ENCODE measurements at places on chromosomes 4 and X.

- peak; percentile 38 for DNase-seq
These were observed 57.1 kb downstream of the PDLIM5 start for GRCh38 chr4:94508806-94509205.

DNA sequence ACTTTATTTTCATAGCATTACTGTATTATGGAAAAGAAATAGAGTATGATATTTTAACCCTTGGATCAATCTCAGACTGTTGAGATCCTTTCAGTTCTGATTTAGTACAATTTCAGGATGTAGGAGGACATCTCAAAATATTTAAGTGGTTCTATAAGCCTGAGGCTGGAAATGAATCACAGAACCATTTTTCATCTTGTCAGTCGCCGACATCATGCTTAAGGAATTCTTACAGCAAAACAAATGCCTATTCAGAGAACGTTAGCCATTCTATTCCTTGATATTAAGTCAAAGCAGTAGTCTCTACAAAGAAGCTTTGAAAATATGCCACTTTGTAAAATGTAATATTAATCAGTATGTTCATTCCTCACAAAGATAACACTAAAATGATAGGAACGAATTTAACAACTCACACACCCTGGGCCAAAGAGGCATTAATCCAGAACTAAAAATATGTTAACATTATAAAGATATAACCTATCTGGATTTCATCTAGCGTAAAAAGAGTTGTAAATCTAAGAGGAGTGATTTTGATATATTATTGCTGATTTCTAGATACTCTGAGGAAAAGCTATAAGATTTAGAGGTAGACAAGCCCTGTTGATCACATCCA, 152.0 kb downstream of the GASK1B start:
- peak; percentile 90 for DNase-seq

DNA sequence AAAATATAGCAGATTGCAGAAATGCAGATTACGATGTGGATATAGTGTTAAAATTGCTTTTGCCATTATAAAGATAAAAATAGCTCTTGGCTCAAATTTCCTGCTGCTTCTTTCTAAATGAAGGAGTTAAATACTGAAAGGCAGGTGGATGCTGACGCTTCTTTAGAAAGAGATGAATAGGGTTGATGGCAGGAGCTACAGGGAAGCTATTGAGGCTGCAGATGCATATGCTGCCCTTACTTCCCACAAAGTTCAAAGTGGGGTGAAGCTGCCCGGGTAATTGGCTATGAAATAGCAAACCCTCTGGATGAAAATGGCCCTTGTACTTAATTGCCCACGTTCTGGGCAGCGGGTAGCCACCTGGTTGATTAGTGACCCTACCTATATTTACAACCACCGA, 379.5 kb downstream of the ZIC3 start:
- DNase-seq: no peak

DNA sequence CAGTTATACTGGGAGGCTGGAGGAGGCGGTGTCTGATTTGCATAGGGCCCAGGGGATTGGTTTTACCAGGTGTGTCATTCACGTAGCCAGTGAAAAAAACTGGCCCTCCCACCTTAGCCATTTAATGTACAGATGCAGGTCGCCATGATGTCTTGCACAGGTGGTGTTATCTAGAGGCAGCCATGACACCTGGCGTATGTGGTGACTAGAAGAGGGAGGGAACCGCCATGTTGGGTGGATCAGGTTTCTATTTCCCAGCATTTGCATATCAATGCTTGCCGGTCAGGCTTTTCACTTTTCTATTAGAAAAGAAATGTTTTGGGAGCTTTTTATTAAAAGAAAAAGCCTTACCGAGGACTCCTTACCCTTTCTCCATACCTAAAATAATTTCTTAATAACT, 523.4 kb downstream of the ADGRL3 start:
- DNase-seq: no peak

GRCh38 chr4:71270901-71271300, 67.9 kb upstream of the SLC4A4 start:
- peak; percentile 64 for DNase-seq

- no peak for DNase-seq
These were observed 548 bp downstream of the TLR1 start for GRCh38 chr4:38803833-38804653.

- DNase-seq: no peak
These were observed 392.5 kb downstream of the C4orf33 start for GRCh38 chr4:129488427-129488826.

Measured in EH (cell line).